T-helper 1 cell (primary cell): ENCODE measurements at places on chromosomes 12 and 14.

- DNase-seq: peak; percentile 36
Observed at GRCh38 chr12:54272214-54272613, 7.7 kb downstream of the CBX5 start.

DNA sequence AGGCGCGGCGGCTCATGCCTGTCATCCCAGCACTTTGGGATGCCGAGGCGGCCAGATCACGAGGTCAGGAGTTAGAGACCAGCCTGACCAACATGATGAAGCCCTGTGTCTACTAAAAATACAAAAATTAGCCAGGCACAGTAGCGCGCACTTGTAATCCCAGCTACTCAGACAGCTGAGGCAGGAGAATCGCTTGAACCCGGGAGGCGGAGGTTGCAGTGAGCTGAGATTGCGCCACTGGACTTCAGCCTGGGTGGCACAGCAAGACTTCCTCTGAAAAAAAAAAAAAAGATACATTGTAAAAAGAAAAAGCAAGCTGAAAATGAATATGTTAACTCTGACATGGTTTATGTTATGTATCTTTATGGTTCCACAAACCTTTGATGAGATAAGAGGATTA, 33.6 kb downstream of the RPGRIP1 start:
- DNase-seq: no peak

DNA sequence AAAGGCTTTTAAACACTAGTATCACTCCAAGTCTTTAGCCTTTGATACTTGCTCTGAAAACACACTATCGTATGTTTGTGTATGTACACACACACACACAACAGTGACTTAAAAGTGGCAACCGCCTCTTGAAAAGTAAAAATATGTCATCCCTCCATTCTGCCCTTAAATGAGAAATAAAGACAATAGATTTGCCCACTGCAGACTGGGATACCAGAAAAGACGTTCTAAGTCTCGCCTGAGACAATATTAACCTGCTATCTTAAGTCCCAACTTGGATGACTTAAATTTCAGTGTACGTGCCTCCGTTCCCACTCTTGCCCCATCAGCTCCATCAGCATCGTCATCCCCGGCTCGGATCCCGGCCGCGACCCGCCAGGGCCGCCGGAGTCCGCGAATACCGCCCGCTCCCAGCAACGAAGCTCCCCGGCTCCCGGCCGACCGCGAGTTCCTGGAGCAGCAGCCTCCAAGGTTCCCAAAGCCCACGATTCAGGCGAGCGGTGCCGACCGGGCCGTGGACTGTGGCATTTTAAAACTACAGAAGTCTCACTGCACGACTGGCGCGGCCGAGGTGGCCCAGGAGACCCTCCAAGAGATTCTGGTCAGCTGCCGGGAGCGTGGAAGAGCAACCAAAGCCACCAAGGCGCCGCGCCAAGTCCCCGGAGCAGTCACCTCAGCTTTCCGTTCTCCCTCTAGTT, 2.8 kb upstream of the ARID2 start:
- DNase-seq: no peak

DNA sequence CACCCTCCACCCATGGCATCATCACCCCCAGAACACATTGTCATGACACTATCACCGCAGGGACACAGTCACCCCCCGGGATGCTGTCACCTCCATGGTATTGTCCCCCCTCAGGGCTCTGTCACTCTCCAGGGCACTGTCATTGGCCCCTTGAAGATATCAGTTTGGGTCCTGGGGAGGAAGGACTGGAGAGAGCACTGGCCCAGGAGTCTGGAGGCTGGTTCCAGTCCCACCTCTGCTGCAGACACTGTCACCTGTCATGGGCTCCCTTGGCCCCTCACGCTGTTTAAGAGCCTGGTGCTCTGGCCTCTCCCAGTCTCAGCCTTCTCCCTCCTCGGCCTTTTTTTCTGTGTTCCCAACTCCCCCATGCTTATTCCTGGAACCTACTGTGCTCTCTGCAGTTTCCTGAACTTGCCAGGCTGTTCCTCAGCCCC, 31.9 kb downstream of the SERPINA3 start:
- DNase-seq: no peak

- no peak for DNase-seq
Observed at GRCh38 chr12:84874125-84874824, 38.3 kb downstream of the SLC6A15 start.

GRCh38 chr12:17079251-17079909, 473.4 kb upstream of the LMO3 start:
- no peak for DNase-seq

GRCh38 chr12:6135071-6135470, 10.6 kb upstream of the VWF start:
- no peak for DNase-seq

GRCh38 chr14:59463787-59464485, 1.2 kb downstream of the GPR135 start:
- DNase-seq: peak; percentile 33

GRCh38 chr12:47123730-47124129, 44.0 kb upstream of the AMIGO2 start:
- DNase-seq: no peak

GRCh38 chr12:75862692-75863471, 168.7 kb downstream of the PHLDA1 start:
- DNase-seq: no peak

GRCh38 chr14:65170768-65171507, 68.6 kb upstream of the MAX start:
- DNase-seq: no peak

DNA sequence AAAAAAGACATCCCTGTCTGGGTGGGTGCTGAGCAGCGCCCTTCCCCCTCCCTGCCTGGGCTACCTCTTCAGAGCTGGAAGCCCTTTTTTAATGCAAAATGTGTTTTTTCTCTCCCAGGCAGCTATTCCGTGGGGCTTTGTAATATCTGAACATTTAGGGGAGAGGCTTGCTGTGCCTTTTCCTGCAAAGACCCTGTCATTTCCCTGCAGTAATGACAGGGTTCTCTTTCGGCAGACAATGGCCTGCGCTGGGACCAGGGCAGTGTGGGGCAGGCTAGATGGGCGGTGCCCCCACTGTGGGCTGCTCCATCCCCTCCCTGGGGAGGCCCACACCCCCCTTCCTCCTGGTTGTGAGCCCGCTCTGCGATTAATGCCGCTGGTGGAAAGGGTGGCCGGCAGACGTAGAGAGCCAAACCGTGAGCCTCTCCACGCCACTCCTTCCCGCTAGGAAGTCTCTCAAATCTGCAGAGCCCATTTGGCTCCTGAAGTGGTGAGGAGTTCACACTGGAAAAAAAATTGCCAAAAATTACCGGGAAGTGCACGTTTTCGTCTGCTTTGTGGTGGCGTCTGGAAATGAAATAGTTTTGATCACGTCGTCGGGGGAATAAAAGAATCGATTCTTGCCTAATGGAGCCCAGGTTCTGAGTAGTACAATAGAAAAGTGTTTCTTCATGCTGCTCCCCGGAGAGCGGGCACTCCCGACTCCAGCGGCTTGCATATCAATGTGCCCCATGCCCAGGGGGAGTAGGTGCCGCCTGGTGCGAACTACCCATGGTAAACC, 31.5 kb downstream of the KIF26A start:
- DNase-seq: no peak

- no peak for DNase-seq
Observed at GRCh38 chr12:55777856-55778255, 34.9 kb downstream of the GDF11 start.

- DNase-seq: no peak
Observed at GRCh38 chr14:80946797-80947196, 5.3 kb upstream of the CEP128 start.

- no peak for DNase-seq
Observed at GRCh38 chr12:123107926-123108681, 42.8 kb downstream of the PITPNM2 start.

DNA sequence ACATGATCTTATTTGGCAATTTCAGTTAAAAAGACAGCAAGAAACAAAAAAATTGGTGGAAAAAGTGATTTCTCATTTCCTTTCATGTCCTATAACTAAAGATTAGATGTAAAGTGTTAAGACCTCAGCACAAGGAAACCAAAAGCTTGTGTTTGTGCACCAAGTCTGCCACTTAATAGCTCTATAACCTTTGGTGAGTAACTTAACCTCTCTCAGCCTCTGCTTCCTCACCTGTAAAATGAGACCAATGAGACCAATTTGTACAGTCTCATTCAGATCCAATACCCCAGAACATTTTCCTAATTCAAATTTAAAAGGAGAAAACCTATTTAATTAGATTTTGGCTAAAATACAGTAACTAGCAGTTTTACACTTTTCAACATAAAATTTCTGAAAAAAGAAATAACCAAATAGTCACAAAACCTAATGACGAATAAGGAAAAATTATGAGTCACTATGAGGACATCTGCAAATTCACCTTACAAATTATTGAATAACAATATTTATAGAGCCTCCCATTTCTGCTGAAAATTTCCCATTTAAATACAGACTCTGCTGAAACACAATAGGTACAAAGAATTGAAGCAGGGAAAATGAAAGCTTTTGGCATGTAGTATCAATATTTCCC, 71.1 kb downstream of the EPS8 start:
- no peak for DNase-seq

GRCh38 chr14:63051301-63051700, 6.0 kb upstream of the KCNH5 start:
- no peak for DNase-seq

DNA sequence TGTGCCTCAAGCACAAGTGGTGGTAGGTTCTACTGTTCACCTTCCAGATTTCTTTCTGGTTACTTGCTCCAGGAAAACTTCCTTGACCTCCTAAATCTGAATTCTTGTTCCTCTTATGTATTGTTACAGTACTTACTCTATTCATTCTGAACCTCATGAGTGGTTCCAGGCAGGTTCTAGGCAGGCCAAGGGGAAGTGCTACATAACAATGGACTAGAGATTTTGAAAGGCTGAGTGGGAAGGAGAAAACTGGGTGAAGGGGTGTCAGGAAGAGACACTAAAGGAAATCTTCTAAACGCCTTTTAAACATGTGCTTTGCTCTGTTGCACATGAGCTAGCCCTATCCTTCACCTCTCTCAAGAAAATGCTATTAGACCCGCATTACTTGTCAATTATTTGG, 1.6 kb downstream of the YARS2 start:
- no peak for DNase-seq

- DNase-seq: no peak
Observed at GRCh38 chr12:120247183-120247582, 18.3 kb downstream of the PXN start.

- DNase-seq: no peak
Observed at GRCh38 chr14:95167177-95167576, 9.8 kb upstream of the DICER1 start.

GRCh38 chr12:54666008-54666407, 17.8 kb upstream of the DCD start:
- no peak for DNase-seq

- DNase-seq: no peak
Observed at GRCh38 chr12:15650399-15651128, 138.6 kb downstream of the EPS8 start.

GRCh38 chr14:96888158-96888557, 91.0 kb downstream of the VRK1 start:
- DNase-seq: no peak

- no peak for DNase-seq
Observed at GRCh38 chr14:50550294-50550693, 9.7 kb upstream of the ATL1 start.

DNA sequence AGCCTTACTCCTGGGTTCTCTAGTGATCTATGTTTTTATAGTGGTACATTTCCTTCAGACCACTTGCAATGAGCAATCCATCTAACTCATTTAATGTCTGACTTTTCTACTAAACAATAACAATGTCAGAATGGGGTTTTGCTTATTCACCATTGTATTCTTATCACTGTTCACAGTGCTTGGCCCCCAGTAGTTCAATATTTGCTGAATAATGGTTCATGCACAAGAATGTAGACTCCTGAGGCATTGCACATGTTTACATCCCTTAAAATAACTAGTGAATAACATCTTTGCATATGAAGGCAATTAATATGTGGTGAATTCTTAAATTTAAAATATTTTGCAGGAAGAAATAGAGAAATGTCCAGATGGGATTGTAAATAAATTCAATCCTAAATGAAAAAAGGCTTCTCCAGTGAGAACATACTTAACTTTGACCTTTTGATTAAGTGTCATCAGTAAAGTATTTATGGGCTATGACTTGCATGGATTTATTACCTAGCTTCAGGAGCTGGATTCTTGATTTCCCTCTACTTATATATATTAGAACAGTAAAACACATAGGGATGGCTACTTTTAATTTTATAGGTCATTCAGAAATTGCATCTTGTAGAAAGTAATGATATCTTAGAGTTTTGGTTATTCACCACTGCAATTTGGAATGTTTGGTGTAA, 3.4 kb downstream of the CCER1 start:
- no peak for DNase-seq

DNA sequence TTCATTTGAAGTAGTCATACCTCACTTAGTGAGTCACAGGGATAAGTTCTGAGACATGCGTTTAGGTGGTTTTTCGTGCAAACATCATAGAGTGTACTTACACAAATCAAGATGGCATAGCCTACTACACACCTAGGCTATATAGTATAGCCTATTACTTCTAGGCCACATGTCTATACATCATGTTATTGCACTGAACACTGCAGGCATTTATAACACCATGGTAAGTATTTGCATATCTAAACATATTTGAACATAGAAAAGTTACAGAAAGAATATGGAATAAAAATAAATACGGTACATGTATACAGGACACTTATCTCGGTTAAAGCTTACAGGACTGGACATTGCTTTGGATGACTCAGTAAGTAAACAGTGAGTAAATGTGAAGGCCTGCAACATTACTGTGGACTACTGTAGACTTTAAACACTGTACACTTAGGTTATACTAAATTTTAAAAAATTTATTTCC, 670.6 kb downstream of the SLC16A7 start:
- DNase-seq: no peak

GRCh38 chr12:45725631-45726602, 3.6 kb upstream of the ARID2 start:
- DNase-seq: no peak

DNA sequence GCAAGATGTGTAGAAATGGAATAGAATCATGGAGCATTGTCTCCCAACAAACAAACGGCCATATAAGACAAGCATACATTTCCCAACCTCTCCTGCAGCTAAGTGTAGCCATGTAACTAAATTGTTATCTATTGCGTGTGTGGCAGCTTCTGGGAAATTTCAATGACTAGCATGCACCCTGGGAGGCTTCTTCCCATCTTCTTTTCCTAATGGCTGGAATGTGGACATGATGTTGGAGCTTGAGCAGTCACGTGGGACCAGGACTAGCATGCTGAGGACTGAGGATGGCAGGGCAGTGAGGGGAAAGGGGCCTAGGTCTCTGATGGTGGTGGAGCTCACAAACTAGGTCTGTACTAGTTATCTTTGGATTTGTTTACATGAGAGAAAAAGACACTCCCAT, 21.7 kb upstream of the CTDSP2 start:
- DNase-seq: no peak

DNA sequence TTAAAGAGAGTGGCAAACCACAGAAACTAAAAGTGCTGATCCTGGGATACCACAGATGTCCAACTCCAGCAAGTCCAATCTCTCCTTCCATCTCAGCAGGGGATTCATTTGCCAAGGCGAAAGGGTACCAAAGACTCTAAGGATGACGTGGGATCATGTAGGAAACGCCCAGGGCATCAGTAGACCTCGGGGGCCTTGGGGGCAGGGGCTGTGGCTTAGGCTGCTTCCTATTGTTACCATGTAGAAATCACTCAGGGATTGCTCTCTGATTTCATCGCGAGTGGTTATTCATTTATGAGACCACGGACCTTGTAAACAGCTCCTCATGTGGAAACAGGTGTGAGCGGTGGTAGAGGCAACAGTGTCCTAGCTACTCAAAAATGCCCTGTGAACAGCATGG, 149.3 kb upstream of the FKBP4 start:
- DNase-seq: no peak

- DNase-seq: no peak
Observed at GRCh38 chr14:102277874-102278630, 26.9 kb downstream of the MOK start.

GRCh38 chr12:110666892-110667291, 22.0 kb downstream of the HVCN1 start:
- no peak for DNase-seq
